ENCODE measurements at places on chromosomes 2 and 18.

DNA sequence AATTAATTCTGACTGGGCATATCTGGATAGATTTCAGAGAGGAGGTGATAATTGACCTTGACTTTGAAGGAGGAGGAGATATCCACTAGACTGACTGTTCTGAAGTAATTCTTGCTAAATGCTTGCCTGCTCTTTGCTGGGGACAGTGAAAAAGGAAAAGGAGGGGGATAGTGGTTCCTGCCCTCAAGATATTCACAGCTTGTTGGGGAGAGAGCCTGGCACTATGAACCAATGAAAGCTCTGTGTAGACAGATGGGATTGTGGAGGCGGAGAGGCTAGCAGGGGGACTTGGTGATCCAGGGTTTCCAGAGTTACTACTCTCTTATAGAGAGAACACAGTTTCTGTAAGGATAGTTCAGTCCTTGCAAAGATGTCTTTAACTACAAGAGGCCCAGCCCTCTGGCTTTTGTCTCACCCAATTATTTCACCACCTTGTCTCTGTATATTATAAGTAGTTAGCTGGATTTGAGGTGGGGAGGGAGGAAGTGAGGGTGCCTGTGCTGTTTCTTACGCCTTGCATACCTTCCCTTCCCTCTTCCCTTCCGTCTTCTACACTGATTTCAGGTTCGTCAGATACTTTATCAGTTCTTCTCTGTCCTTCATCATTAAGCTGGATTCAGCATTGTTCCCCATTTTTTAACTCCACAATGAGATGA lies 190.4 kb downstream of the PRKCE start:
- DNase-seq = no peak

- DNase-seq = no peak
Measured at GRCh38 chr2:62467100-62467474, 38.9 kb downstream of the TMEM17 start.

- no peak for DNase-seq
Measured at GRCh38 chr2:102438111-102438510, 15.2 kb downstream of the IL18RAP start.

DNA sequence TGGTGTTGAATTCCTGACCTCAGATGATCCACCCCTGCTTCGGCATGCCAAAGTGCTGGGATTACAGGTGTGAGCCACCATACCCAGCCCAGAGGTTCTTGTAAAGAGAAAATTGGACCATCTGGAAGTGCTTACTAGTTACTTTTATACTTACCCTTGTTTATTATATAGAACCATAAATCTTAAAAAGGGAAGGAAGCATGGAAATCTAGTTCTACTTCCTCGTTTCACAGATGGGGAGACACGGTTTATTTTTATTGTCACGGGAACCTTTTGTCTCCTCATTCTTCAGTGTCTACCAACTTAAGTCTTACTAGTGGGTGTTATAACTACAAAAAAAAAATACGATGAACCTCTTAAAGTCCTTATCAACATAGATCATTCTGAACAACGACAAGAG lies 45.8 kb upstream of the PDK1 start:
- no peak for DNase-seq

- no peak for DNase-seq
Measured at GRCh38 chr2:177165061-177165583, 47.5 kb upstream of the HNRNPA3 start.

DNA sequence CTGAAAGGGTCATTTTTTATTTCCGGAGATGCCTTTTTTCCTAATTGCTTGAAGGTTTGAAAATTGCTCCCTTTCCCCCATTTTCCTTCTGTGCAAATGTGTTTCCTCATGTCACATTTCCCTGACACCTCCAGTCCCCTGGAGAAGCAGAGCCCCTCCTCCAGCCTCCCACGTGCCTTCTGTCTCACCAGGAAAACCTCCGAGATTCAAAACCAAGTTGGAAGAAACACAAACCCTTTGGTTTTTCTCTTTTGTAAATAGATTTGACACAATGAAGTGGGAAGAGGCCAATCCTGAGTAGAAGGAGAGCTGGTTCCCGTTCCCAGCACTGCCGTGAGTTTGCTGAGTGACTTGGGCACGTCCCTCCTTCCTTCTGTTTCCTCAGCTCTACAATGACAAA lies 125.4 kb upstream of the MYCN start:
- DNase-seq = no peak

- DNase-seq = no peak
Measured at GRCh38 chr2:157443090-157443489, 799 bp downstream of the CYTIP start.

DNA sequence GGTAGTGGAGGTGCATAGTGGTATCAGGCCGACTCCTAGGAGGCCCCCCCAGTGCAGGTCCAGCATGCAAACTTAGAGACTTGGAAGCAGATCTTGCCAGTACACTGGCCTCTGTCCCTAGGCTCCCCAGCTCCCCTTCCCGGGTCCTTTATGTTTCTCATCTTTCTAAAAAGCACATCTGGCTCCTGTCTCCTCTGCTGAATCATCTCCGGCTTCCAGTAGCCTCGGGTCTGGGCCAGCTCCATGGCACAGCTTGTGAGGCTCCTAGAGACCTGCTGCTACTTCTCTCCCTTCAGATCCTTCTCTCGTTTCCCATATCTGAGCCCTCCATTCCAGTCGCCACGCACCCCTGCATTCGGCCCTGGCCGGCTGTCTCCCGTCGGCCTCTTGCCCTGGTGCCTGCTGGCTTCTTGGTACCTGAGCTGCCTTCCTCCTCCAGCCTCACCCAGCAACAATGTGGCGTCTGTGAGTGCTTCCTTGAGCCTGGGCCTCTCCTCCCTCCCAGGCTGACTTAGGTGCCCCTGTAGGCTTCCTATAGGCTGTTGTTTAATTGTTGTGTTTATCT lies 6.6 kb downstream of the TRAF3IP1 start:
- DNase-seq = no peak

DNA sequence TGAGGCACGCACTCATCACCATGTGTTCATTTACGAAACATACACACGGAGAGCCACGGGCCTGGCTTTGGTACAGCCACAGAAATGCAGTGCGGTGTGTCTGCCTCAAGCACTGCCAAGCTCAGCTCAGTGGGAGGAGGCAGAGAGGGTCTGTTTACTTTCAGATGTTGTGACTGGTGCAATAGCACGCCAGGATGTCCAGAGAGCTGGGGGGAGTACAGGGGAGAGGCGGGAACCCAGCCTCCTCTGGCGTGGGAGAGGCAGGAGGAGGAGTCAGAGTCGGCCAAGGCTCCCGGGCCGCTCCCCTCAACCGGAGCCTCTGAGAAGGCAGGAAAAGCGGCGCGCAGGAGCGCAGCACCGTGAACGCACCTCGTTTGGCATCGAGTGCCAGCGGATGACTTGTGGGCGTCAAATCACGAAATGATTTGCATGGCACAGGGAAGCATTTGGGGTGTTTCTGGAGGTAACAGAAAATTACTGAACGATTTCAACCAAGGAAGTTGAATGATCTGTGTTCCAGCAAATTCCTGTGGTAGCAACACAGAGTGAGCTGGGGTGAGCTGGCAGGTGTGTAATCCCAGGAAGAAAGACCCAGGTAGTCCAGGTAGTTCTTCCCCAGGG lies 143.0 kb downstream of the ZNF516 start:
- no peak for DNase-seq

GRCh38 chr2:204717591-204717990 lies 172.3 kb downstream of the PARD3B start:
- DNase-seq = no peak

DNA sequence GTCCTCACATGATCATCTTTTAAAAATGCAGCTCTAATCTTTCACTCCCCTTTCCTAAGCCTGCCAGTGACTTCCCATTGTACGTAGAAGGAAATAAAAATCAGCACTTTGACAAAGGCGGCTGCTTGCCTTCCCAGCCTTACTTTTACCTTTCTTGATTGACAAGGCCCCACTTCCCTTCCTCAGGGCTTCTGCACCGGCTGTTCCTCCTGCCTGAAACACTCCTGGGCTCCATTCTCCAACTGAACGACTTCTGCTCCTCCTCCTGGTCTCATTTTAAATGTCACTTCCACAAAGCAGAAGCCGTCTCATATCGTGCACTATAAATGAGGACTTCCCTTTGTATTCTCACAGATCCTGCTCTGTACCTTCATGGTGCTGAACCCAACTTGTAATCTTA lies 56.1 kb downstream of the OSBPL6 start:
- no peak for DNase-seq

GRCh38 chr2:185522472-185522871 lies 216.1 kb upstream of the FSIP2 start:
- DNase-seq = no peak

DNA sequence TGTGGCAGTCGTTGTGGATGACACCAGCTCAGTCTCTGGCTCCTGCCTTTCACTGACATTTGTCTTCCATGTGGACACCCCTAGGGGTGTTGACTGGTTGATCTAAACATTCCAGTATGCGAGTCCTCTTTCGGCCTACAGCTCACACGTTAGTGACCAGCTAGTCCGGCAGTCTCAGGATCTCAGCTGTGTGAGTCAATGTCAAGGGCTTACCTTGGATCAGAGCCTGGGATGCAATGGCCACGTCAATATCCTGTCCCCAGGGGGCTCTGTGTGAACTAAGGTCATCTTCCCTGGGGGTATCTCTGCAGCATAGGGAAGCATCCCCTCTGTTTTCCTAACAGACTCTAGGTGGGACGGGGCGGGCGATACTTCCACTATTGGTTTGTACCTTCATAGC lies 35.1 kb upstream of the YWHAQ start:
- DNase-seq = no peak
